Occipital lobe (tissue), 3 donors: ENCODE measurements at places on chromosomes 3 and 15.
A peak's percentile ranks its signal among the peaks of the same experiment; 100 is the strongest.

DNA sequence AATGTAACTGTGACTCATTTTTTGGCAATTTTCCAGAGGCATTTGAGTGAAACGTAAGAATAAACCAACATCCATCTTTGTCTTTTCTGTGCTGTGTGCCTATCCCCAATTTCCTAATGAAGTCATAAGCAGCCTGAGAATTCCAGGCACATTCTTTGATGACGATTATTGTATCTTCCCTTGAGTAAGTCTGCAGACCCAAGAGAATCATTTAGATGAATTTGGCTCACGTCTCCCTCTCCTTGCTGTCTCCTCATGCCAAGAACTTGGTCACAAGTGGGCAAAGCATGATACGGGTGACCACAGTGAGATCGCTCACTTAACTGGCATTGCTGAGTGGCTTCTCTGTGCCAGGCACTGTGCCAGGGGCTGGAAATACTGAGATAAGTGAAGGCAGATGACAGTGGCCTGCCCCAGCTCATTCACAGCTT is 384.5 kb upstream of the IL12A start:
- no peak for DNase-seq

DNA sequence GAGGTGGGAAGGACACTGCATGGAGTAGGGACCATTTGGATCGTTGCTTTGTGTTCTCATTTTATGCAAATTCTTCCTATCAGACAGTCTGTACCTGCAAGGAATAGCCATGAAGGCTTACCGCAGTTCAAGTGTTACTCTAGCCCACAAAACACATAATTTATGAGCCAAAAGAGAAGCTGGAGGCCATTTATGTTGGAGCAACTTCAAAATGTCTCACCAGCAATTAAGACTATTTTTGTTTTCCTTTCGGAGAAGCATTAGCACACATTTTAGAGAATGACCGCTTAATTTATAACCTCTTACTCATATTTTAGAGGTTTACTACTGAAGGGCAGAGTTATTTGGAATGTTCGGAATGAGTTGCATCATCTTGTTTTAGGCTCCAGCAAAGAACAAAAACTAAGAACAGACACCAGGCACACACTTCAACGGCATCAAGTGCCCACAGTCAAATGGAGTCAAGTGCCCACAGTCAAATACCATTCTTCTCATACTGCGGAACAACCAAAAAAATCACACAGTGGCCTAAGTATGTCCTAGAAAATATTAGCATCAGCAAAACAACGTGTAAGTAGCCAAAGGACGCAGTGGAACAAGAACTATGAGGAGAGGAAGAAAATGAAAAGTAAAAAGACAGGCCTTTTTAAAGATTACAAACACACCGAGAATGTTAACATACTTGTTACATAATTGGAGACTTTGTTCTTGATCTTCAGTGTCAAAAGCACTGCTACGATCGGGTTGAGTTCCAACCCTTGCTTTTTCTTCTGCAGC is 17.5 kb upstream of the GOLGA8J start:
- no peak for DNase-seq

DNA sequence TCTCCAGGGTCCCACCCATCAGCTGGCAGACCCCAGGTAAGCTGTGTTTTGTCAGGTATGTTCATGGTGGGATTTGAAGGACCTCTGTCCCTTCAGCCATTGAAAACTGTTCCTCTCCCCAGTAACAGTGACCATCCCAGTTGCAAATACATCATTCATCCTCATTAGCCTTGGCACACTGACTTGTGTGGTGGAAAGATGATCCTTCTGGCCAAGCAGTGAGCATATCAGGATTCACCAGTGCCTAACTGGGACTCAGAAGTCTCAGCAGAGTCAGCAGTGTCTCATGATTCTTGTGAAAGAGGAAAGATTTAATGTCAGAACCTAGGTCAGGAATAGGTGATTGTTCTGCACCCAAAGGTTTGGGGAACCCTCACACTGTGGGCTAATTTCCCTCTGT is 90.2 kb downstream of the DNAJB8 start:
- DNase-seq, result no peak

- no peak for DNase-seq
These were observed 17.3 kb downstream of the CD200 start for GRCh38 chr3:112350018-112350810.

DNA sequence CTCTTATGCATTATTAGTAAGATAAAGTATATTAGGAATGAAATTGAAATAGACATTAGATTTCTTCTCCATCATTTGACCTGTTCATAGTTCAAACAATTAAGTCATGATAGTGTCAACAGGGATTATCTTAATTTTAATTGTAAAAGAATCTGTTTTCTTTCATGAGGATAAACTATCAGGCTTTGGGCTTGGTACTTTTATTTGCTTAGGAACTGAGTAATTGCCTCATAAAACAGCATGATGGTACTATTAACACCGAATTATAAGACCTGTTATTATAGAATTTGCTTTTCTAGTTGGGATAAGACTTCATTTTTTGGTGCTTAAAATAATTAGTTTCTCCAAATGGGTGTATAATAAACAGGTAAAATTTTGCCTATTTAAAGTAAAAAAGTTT is 71.8 kb downstream of the FNDC3B start:
- no peak for DNase-seq

DNA sequence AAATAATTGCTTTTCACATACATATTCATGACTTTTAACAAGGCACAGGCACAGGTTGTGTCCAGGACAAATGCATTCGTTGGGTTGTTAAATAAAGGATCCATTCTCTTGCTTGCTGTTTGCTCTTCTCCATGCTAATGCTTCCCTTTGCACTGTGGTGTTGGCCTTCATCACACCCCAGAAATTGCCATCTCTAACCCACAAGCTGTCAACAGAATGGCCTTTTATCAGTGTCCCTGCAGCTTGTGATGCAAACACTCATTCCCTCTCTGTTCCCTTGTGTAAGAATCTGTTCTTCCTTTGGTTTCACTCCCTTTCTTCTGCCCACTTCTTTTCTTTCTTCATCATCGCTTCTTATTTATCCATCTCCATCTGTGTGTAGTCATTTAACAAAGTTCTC is 72.2 kb downstream of the SLC7A14 start:
- DNase-seq, result no peak

DNA sequence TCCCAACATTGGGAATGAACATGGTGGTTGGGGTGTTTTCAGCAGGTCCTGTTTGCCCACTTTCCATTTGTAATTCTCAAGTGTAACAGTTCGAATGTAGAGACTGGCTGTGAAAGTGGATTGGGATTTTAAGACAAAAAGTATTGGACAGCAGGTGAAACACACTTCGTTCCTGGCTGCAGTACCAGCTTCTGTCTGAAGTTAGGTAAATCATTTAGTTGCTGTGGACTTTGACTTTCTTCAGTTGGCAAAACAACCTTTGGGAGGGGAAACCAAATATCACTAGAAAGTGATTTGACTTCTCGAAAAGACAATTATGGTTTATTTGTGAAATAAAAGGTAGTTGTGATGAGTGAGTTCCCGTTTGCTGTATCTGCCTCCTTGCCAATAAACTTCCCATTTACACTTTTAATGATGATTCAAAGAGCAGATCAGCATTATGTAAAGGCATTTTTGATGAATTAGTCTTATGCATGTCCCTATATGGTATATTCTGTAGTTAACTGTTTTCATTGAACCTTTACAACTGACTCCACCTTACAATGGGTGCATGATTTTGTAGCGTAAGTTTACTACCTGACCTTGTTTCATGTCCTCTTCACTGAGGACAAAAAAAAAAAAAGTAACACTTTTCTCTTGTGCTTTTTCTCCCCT is 34.0 kb downstream of the FNDC3B start:
- DNase-seq, result no peak

GRCh38 chr15:39919748-39920509 is at the start of gene GPR176:
Gene GPR176 (minus strand): TSS chr15:39920266. CDS start chr15:39920026, 240 bp downstream.
- peak; percentile 48 for DNase-seq

GRCh38 chr15:57732526-57733331 is 26.2 kb downstream of the POLR2M start:
- no peak for DNase-seq

DNA sequence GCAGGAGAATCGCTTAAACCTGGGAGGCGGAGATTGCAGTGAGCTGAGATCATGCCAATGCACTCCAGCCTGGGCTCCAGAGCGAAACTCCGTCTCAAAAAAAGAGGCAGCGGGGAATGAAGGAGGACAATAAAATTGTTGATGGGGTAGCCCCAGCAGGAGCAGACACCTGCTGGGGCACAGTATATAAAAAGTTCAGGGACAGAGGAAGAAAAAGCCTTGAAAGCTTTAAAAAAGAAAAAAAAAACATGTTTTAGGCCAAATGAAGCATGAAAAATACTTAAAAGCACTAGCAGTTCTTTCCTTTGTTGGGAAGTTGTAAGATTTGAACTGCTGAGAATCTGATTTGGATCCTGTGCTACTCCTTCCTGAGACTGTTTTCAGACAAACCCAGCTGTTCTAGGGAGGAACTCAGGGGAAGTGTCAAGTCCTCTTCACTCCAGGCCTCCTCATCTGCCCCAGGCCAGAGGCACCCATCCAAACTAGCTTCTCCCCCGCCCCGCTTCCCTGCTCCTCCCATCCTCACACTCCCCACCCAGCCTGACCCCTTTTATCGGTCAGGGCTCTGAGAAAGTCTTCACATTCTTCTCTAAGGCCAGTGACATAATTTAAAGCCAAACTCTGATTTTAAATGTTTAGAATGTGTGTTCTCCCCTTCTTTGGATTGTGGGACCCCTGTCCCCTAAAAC is 4.9 kb downstream of the IL17RD start:
- DNase-seq, result no peak
